ENCODE measurements at places on chromosomes 3 and 15.

GRCh38 chr15:45386974-45387373, 8.6 kb upstream of the GATM start:
- DNase-seq, result no peak

DNA sequence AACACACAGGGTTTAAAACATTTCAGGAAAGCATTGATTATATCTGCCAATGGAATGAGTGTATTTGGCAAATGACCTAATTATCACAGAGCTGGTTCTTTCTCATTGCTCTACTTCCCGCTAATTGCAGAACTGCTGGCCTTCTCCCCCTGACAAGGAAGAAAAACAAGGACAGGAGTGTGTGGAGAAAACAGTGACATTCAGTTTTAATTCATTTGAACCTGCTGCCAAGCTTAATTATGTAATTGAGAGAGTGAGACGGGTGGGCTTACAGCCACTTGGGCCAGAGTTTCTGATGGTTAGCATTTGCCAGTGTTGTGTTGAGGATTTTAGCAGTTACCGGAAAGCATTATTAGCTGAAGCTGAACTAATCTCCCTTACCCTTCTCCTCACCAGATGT, 301.4 kb downstream of the RBMS3 start:
- DNase-seq, result no peak

GRCh38 chr15:29382862-29383261, 113.2 kb upstream of the NSMCE3 start:
- no peak for DNase-seq

GRCh38 chr3:156323466-156323865, 203.1 kb downstream of the KCNAB1 start:
- DNase-seq, result no peak

DNA sequence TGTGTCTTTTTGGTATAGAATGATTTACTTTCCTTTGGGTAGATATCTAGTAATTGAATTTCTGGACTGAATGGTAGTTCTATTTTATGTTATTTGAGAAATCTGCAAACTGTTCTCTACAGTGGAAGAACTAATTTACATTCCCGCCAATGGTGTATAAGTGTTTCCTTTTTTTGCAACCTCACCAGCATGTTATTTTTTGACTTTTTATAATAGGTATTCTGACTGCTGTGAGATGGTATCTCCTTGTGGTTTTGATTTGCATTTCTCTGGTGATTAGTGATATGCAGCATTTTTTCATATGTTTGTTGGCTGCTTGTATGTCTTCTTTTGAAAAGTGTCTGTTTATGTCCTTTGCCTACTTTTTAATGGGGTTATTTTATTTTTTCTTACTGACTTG, 607.2 kb downstream of the OTOL1 start:
- DNase-seq, result no peak

- DNase-seq, result no peak
These were observed 261.2 kb upstream of the LRRFIP2 start for GRCh38 chr3:37435572-37435971.

GRCh38 chr15:59157396-59157795, 49.2 kb upstream of the LDHAL6B start:
- no peak for DNase-seq

- peak; percentile 6 for DNase-seq
These were observed at the start of gene MKRN3 for GRCh38 chr15:23565395-23566070. TSS of gene MKRN3 (plus strand) at chr15:23565674. CDS start at chr15:23565783, 109 bp downstream.

GRCh38 chr15:80462836-80463512, 58.8 kb downstream of the ARNT2 start:
- no peak for DNase-seq

- DNase-seq, result no peak
These were observed 1.0 kb upstream of the CHD2 start for GRCh38 chr15:92898988-92899582.

- DNase-seq, result no peak
These were observed 1517.8 kb downstream of the SI start for GRCh38 chr3:163560459-163560858.

DNA sequence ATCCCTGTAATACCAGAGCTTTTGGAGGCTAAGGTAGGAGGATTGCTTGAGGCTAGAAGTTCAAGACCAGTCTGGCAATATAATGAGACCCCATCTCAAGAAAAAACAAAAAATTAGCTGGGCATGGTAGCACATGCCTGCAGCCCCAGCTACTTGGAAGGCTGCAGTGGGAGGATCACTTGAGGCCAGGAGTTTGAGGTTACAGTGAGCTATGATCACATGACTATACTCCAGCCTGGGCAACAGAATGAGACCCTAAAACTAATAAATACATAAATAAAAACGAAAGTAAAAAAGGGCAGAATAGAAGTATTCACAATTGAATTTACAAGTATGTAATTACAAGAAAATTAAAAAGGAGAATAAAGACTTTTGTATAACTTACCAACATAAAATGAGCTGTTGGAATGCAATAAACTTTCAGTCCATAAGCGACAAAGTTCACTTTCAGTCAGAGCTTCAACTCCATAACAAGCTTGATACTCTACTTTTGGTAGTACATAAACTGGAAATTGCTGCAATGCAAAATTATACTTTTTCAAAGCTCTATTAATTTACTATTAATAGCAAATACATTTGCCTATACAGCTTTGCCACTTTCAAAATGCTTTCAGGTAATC, 36.8 kb downstream of the ICE2 start:
- DNase-seq, result no peak

DNA sequence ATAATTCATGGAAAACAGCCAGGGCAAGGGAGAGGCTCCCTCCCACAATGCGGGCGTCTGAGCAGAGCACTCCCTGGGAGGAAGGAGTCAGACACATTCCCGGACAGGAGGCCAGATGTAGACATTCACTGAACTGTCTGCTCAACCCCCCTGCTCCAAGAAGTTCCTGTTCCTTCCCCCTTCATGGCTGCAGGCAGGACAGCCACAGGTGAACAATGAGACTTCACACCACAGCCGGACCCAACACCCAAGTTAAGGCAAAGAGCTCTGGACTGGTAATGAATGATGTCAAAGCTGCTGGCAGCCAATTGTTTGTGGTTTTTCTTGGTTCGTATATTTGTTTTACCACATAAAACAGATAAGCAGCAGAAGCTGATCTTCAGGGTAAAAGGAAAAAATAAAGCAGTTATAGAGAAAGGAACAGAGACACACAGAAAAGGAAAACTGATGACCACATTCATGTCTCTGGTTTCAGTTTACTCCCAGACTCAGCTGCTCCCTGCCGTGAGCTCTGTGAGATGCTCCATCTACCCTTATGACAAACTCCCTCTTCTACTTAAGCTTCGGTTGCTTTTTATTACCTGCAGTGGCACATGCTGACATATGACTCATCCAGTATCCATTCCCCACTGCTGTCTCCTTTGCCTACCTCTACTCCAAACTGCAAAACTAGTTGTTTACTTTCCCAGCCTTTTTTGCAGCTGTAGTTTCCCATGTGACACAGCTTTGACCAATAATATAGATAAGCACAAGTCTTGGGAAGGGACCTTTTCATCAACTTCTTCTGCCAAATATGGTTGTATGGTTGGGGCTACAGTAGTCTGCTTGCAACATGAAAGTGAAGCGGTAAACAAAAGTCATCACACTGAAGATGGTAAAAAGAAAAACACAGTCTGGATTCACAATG, 33.1 kb downstream of the DZIP1L start:
- no peak for DNase-seq

Measured in stimulated activated CD8-positive, alpha-beta memory T cell treated with anti-CD3 and anti-CD28 coated beads, Interleukin-15, amount 100 ng/mL, for 4 hours (primary cell).